ENCODE measurements at places on chromosomes 1 and 21.

DNA sequence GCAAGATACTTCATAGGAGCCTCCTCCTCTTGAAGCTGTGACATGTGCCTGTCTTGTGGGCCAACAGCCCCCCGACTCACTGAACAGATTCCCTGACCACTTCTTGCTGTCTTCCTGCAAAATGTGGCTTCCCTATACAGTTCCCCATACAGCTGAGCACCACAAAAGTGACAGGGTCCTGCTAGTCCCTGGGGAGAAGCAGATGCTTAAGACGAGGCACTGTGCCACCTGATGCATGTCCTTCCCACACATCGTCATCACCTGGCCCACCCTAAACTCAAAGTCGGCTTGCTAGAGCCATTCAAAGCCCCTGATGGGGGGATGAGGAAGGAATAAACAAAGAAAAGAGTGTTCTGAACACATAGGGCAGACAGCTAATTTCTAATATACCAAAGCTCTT, 29.2 kb upstream of the ETV3 start:
- DNase-seq: no peak

DNA sequence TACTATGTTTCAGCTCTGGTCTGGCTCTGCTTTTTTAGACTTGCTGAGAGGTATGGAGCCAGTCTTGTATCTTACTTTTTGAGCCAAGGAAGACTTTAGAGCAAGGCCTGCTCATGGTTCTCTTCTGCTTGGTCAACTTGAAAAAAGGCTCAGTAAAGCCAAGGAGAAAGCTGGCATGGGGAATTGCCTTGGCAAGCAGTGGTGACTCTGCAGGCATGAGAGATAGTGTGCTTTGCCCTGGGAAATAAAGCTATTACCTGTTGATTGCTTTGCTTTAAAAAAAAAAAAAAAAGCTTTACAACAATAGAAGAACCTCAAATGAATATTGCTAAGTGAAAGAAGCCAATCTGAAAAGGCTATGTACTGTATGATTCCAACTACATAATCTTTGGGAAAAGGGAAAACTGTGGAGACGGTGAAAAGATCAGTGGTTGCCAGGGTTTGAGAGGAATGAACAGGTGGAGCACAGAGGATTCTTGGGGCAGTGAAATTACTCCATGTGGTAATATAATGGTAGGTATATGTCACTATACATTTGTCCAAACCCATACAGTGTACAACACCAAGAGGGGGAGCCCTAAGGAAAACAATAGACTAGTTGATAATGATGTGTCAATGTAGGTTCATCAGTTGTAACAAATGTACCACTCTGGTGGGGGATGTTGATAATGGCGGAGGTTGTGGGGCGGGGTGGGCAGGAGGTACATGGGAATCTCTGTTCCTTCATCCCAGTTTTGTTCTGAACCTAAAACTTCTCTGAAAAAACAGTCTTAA, 87.6 kb downstream of the HMCN1 start:
- DNase-seq: no peak

GRCh38 chr1:68147534-68148171, 84.7 kb downstream of the WLS start:
- DNase-seq: no peak

DNA sequence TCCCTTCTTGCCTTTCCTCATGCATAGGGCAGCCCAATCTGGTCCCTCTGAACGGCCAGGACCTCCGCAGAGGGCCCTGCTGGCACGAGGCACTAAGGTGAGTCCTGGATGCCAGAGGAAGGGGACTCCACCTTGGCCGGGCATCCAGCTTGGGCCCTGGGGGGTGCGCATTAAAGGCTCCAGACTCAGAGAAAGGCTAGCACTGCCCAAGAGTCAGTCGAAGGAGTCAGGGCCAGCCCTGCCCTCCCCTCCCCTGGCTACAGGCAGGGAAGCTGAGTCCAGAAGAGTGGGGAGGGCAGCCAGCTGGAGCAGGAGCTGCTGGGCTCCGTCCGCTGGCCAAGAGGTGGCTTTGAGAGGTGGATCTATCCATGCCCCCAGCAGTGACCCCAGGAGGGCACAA, 2.8 kb upstream of the EFNA4 start:
- no peak for DNase-seq

GRCh38 chr1:107593501-107594209, 371.3 kb downstream of the VAV3 start:
- DNase-seq: no peak

DNA sequence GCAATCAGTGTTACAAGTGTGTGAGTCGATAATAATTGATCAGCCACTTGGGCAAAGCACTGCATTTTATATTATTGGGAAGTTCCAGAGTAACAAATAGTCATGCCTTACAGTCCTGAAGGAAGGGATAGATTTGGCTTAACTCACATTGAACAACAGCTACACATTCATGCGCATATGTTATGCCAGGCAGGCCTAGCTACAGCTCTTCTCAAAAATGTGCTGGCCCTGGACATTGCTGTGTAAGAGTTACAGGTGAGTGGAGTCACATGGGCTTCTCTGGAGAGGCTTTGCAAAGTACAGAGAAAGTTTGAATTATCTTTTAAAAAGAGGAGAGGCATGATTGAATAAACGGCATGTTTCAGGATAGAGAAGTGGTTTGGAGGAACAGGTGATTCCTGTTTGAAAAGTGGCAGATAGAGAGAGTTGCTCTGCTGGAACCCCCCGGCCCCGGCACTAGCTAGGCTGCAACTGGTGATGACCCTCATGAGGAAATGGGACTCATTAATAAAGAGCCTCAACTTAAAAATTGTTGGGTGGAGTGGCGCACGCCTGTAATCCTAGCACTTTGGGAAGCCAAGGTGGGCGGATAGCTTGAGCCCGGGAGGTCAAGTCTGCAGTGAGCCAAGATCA, 200.6 kb downstream of the CRB1 start:
- no peak for DNase-seq

DNA sequence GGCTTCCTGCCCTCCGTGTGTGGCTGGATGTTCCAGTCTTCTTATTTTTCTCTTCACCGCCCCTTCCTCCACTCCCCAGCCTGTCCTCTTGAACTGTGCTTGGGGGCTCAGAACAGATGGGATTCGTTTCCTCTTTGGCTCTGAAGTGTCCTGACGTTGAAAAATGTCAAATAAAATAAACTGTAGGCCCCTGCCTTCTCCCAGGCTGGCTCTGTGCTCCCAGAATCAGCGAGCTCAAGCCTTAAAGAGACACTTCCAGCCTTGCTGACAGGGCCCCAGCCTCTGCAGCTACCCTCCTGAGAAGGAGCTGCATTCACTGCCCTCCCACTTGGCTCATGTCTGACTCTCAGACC, 104.2 kb upstream of the IPO9 start:
- no peak for DNase-seq

DNA sequence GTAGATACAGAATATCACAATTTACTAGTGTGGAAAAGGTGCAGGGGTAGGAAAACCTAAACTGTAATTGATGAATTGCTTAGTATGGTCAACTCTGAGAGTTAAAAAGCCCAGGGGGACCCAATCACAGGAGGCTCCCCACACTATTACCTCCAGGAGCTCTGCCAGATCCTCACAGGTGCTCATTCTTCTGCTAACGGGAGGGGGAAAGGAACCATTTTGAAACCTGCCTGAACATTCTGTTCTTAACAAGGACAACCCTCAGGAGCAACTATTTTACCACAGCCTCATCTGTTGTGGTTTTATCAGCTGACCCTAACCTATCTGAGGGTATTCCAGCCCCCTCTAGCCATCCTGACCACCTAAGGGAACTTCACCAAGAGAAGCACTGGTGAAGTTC, 19.1 kb downstream of the PDIK1L start:
- DNase-seq: no peak

- DNase-seq: no peak
These were observed 80.4 kb downstream of the RUNX1 start for GRCh38 chr21:34968414-34969333.

GRCh38 chr21:26032263-26032662, 138.3 kb downstream of the APP start:
- no peak for DNase-seq

GRCh38 chr1:244171241-244171985, 120.3 kb downstream of the ZBTB18 start:
- DNase-seq: no peak

- DNase-seq: no peak
These were observed 12.3 kb downstream of the BARHL2 start for GRCh38 chr1:90704817-90705216.

- no peak for DNase-seq
These were observed 30.3 kb downstream of the KIFAP3 start for GRCh38 chr1:170044187-170044586.

- no peak for DNase-seq
These were observed 17.3 kb downstream of the LAMC1 start for GRCh38 chr1:183040547-183040971.

- no peak for DNase-seq
These were observed 15.1 kb downstream of the PCP4 start for GRCh38 chr21:39882151-39882838.

DNA sequence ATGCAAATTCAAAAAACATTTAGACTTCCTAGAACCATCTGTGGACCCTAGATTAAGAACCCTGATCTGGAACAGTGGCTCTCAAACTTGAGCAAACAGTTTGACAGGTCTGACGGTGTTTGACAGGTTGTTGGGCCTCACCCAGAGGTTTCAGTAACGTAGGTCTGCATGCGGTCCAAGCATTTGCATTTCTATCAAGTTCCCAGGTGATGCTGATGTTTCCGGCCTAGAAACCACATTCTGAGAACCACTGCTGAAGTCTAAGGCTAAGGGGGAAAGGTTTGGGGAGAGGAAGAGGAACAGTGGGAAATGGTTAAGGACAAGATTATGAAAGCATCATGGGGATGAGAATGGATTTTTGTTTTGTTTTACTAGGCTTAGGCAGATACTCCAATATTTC, 48.6 kb downstream of the MDM4 start:
- no peak for DNase-seq

- peak; percentile 35 for DNase-seq
These were observed 16.9 kb downstream of the TCEANC2 start for GRCh38 chr1:54070171-54070837.

DNA sequence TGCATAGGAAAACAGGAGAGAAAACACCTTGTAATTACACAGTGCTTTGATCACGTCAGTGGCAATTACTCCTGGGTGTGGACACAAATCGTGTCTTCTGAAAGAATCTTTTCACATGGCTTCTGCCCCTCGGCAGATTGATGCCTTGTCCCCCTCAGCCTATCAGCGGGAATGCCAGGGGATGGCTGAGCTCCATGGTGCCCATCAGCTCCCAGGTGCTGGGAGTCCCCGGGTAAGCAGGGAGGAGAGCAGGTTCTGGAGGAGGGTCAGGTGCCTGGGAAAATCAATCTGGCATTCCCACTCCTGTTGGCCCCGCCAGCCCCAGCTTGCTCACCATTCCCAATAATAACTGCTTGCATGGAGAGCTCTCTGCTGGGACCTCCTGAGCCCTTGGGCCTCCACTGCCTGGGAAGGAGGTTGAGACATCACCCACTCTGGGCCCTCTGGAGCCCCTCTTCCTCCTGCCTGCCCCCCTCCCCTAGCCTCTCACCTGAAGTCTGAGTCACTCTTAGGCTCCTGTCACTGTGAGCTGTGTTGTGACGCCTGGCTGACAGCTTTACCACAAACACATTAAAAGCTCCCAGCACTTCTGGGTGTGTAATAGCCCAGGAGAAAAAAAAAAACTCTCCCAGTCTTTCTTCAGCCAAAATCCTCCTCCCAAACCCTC, 4.9 kb downstream of the CAMK2N1 start:
- DNase-seq: no peak

DNA sequence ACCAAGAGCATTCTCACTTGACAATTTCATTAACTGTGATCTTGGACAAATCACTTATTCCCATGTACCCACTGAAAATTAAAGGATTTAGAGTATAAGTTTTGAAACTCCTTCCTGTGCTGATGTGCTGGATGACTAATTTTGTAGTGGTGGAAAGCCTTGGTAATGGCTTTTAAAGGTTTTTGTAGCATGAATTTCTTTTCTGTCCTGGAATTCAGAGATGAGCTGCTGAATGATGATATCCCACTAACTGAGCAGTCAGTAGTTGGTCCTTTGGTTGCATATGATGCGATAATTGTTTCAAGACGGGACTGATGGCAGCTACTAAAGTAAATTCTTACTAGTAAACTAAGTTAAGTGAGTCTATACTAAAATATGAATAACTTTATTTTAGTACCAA, 5.2 kb downstream of the RPL5 start:
- DNase-seq: peak; percentile 13

DNA sequence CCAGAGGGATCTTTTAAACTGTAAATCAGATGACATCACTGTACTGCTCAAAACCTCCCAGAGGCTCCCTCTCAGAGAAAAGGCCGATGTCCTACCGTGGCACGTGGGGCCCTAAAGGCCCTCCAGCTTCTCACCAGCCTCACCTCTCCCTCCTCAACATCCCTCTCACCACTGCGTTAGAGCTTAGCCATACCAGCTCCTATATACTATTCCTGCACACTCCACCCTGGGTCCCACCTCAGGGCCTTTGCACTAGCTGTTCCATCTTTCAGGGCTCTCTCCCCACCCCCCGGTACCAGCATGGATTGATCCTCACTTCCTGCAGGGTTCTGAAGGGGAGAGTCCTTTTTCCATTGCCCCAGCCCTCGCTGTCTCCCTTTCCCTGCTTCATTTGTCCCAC, 111.8 kb downstream of the KAZN start:
- no peak for DNase-seq

GRCh38 chr1:16118706-16119105, 37.2 kb downstream of the EPHA2 start:
- no peak for DNase-seq

DNA sequence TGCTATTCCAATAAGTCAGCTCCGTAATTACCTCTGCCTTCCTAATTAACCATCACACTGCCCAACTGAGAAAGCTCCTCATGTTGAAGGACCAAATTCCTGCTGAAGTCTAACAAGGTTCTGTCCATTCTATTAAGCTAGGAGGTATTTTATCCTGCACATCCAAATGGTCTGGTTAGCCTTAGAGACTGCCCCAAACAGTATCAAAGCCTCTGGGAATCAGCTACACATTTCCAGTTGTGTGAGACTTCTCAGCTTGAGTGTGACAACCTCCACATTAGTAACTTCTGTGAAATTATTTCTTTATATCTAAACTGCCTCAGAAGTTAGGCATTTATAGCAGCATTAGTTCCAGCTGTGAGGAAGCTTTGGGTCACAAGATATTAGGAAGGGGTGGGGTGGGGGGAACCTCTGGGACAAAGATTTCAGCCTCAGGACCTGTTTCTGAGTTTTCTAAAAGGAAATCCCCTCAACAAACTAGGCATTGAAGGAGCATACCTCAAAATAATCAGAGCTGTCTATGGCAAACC, 150.5 kb upstream of the DUSP10 start:
- DNase-seq: no peak

GRCh38 chr1:106268070-106268469, 788.4 kb upstream of the PRMT6 start:
- no peak for DNase-seq

DNA sequence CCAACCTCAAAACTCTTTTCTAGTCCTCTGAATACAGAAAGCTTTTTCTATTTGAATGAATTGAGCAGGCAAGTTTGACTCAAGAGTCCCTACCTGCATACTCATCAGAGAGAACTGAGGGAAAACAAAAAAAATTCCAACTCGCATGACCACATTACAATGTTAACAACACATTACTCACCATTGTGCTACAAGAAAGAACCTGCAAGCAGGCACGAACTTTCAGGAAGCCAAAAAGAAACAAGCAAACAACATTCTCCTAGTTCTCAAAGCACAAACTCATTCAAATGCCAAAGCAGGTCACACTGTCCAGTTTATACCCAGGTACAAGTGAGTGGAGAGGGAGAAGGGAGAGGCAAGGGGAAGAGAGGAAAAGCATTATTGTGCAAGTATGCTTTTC, 14.6 kb downstream of the OTUD7B start:
- DNase-seq: no peak
